ENCODE measurements at places on chromosomes 6 and 20.
A peak's percentile ranks its signal among the peaks of the same experiment; 100 is the strongest.

DNA sequence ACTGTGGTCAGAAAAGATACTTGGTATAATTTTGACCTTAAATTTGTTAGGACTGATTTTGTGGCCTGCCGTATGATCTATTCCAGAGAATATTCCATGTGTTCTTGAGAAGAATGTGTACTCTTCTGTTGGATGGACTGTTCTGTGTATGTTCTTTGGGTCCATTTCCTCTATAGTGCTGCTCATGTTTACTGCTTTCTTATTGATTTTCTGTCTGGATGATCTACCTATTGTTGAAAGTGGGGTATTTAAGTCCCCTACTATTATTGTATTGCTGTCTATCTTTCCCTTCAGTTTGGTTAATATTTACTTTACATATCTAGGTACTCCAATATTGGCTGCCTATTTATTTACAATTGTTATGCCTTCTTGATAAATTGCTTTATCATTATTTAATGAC lies 298.4 kb downstream of the BCKDHB start:
- no peak for DNase-seq

- DNase-seq: no peak
These were observed 328.2 kb upstream of the MANEA start for GRCh38 chr6:95249175-95249574.

- DNase-seq: peak; percentile 54
These were observed 707 bp downstream of the MAN1A1 start for GRCh38 chr6:119348748-119349360.

GRCh38 chr6:113649880-113650609 lies 207.1 kb upstream of the MARCKS start:
- DNase-seq: no peak

GRCh38 chr6:105001906-105002305 lies 45.0 kb downstream of the LIN28B start:
- no peak for DNase-seq

DNA sequence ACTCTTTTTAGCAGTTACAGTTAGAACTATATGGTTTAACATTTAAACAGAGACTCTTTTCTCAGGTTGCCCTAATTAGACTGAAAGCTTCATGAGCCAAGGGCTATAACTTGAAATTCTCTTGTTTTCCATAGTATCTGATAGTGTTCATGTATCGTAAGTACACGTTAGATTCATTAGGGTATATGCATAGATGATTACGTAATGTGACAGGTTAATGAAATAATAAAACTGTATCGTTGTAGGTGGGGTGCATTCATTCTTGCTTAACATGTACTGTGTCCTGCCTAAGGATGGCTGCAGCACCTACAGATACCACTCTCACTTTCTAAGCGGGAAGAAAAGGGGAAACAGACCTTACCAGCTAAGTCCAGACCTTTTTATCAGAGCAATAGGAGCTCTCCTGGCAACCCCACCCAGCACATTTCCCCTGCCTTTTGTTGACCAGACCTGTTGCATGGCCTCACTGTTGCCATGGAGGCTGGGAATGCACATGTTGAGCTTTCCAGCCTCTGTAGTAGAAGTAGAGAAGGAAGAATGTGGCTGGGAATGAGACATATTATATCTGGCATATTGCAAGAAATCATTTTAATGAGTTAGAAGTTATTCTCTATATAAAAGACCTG lies 83.0 kb downstream of the MAP3K4 start:
- DNase-seq: no peak

GRCh38 chr6:30750379-30750668 lies 6.0 kb upstream of the IER3 start:
- DNase-seq: no peak

DNA sequence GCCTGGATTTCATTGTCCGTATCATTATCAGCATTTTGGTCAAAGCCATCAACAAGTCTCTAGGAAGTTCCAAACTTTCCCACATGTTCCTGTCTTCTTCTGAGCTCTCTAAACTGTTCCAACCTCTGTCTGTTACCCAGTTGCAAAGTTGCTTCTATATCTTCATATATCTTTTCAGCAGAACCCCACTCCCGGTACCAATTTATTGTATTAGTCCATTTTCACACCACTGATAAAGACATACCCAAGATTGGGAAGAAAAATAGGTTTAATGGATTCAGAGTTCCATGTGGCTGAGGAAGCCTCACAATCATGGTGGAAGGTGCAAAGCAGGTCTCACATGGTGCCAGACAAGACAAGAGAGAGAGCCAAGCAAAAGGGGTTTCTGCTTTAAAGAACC lies 293.2 kb downstream of the EPM2A start:
- DNase-seq: no peak

- no peak for DNase-seq
These were observed 124.4 kb upstream of the HCRTR2 start for GRCh38 chr6:55049866-55050265.

DNA sequence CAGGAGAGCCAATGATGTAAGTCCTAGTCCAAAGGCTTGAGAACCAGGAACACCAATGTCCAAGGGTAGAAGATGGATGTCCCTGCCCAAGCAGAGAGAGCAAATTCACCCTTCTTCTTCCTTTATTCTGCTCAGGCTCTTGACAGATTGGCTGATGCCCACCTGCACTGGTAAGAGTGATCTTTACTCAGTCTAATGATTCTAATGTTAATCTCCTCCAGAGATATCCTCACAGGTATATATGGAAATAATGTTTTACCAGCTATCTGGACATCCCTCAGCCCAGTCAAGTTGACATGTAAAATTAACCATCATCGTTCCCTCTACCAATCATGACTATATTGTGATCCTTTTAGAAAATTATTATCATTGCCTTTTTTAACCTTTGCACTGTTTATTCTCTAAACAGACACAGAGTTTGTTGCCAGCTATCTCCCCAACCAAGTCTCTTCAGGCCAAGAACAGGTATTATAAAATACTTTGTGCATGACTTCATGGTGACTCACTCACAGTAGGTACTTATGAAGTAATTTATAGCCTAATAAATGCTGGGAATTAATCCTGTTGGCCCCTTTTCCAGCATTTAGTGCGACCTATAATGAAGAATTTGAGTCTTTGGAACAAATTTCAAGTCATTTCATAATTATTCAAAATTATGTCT lies 26.2 kb upstream of the TSHZ2 start:
- no peak for DNase-seq

DNA sequence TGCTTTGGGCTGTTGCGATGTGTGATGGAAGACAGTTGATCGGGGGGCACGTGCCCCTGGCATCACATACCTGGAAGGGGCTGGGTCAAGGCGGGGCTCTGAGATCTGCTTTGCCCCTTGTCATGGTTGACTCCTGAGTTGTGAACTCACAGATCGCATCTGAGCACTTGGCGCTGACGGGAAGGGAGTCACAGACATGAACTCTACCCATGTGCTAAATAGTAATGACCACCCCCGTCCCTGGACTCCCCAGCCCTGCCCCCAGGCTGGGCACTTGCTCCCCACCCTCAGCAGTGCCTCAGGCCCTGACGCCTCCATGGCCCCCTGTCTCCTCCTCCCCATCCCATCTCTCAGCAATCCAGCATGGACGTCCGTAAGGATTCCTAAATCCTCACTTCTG lies 107.0 kb downstream of the SYNDIG1 start:
- no peak for DNase-seq

DNA sequence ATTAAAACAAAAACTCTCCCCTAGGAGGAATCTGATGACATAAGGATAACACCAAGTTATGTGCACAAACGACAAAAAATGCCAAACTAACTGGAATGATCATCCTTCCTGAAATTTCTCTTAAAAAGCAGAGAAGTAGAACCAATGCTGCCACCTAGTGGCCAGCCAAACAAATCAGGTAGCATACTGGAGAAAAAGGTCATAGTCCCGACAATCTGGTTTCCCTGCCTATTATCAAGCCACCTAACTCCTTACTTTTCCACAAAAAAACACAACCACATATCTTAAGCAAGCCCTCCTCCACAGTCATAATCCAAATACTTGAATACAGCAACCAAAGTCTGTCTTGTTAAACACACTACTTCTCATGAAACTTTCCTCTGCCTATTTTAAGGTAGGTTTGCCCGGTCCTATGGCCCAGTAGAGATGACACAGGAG lies 5.3 kb downstream of the OARD1 start:
- peak; percentile 81 for DNase-seq

- no peak for DNase-seq
These were observed 71.5 kb upstream of the ISM1 start for GRCh38 chr20:13149371-13150105.

- no peak for DNase-seq
These were observed 1.5 kb upstream of the CRIP3 start for GRCh38 chr6:43310134-43310533.

DNA sequence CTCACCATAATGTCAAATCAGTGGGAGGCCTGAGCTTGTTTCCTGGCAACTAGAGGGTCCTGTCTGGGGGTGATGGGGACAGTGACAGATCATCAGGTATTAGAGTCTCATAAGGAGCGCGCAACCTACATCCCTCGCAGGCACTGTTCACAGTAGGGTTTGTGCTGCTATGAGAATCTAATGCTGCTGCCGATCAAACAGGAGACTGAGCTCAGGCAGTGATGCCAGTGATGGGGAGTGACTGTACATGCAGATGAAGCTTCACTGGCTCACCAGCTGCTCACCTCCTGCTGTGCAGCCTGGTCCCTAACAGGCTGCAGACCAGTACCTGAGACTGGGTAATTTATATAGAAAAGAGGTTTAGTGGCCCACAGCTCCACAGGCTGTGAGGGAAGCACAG lies 147.3 kb downstream of the TTLL2 start:
- DNase-seq: no peak

- no peak for DNase-seq
These were observed 1122.3 kb downstream of the EPHA7 start for GRCh38 chr6:92297101-92297500.

- no peak for DNase-seq
These were observed 5.1 kb downstream of the PCED1A start for GRCh38 chr20:2835331-2835796.

- no peak for DNase-seq
These were observed 44.3 kb downstream of the KIAA1755 start for GRCh38 chr20:38216201-38216600.

- no peak for DNase-seq
These were observed 36.1 kb upstream of the TGM3 start for GRCh38 chr20:2259731-2260130.

DNA sequence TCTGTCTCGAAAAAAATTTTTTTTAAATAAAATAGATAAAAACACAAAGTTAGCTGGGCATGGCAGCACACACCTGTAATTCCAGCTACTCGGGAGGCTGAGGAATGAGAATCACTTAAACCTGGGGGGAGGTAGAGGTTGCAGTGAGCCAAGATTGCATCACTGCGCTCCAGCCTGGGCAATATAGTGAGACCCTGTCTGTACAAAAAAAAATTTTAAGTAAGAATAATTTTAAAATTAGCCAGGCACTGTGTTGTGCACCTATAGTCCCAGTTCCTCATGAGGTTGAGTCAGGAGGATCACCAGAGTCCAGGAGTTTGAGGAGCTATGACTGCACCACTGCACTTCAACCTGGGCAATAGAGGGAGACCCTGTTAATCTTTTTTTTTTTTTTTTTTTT lies 149.2 kb upstream of the SHLD1 start:
- no peak for DNase-seq
